ENCODE measurements at places on chromosomes 3 and 15. TPM values are rescaled to one million over a fixed set of nuclear protein-coding genes. Genes with fewer than 3 reads are reported as not detected.

The SPINT1 gene
- 0.85 TPM for total RNA-seq

The PFN2 gene
- total RNA-seq = 153 TPM

The GOLGA8T gene
- 1.7 TPM for total RNA-seq

The SEMA3F gene
- 10.6 TPM for total RNA-seq

The CD200R1 gene
- total RNA-seq = 0.14 TPM

The HACD3 gene
- 145 TPM for total RNA-seq

The GABRR3 gene
- total RNA-seq = not detected

The WWTR1 gene
- total RNA-seq = 120 TPM

The CAMK2N2 gene
- 1.4 TPM for total RNA-seq

The XCR1 gene
- not detected for total RNA-seq

The OR5K2 gene
- not detected for total RNA-seq

The PLAAT1 gene
- not detected for total RNA-seq

The BOC gene
- 6.5 TPM for total RNA-seq

The CFAP100 gene
- total RNA-seq = not detected

The IQCF5 gene
- total RNA-seq = not detected

The ZNF662 gene
- total RNA-seq = not detected

The NPAP1 gene
- not detected for total RNA-seq

The CCDC13 gene
- 0.29 TPM for total RNA-seq

The MTFMT gene
- total RNA-seq = 25.7 TPM

The COL6A5 gene
- total RNA-seq = not detected

The ILDR1 gene
- not detected for total RNA-seq

The ZKSCAN7 gene
- not detected for total RNA-seq

The ERC2 gene
- total RNA-seq = 0.25 TPM

The SLC28A2 gene
- total RNA-seq = not detected
